ENCODE measurements at places on chromosomes 11 and 22. TPM values are rescaled to one million over a fixed set of nuclear protein-coding genes. Genes with fewer than 3 reads are reported as not detected.

DNA sequence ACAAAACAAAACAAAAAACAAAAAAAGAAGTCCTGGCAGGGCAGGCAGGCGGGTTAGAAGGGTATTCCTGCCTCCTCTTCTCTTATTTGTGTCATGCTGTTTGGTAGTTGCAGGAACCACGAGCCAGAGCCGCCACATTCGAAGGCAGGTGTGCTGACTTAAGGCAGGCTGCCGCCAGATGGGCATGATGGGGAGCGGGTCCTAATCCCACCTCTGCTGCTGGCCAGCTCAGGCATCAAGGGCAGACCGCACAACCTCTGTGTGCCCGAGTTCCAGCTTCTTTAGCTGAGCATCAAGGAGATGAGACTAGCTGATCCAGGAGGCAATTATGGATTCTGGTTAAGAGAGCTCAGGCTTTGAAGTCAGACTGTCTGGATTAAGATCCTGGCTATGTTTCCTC, 12.1 kb downstream of the OAF start:
- DNase-seq = no peak
- H3K27ac ChIP-seq = peak overlapping the region; percentile 35
- H3K4me3 ChIP-seq = no peak overlapping the region
- no peaks in the 10 kb centered on the region for H3K27me3 ChIP-seq

DNA sequence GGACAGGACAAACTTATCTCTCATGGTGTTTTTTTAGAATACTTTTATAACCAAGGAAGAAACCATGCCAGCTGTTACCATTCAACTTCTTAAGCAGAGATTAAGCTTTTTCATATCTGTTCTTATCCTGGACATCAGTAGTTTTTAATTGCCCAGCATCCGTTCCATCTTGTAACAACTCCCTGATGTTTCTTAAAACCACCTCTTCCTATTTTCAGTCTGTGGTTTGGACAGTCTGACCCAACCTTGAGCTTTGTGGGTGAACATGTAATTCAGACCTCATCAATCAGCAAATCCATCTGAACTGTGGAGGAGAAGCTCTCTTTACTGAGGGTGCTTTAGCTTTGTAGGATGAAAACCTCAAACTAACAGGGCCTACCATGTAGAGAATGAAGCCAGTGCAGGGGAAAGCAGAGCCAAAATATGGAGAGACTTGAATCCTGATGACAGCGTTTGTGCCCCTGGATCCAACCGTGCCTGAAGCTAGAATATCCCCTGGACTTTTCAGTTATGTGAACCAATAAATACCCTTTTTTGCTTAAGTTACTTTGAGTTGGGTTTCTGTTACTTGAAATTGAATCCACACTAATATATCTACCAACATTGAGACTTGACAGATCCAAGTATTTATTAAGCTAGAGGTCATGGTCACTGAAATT, 9.4 kb downstream of the TUG1 start:
- H3K4me3 ChIP-seq = no peak overlapping the region
- peaks cover 7% of the 10 kb centered on the region for H3K36me3 ChIP-seq
- H3K27ac ChIP-seq = no peak overlapping the region
- H3K4me1 ChIP-seq = no peaks in the 10 kb centered on the region
- no peaks in the 10 kb centered on the region for H3K27me3 ChIP-seq
- DNase-seq = no peak

GRCh38 chr22:39214006-39214382, 30.8 kb downstream of the PDGFB start:
- H3K27me3 ChIP-seq = no peaks in the 10 kb centered on the region
- no peak overlapping the region for H3K4me3 ChIP-seq
- no peak overlapping the region for H3K27ac ChIP-seq
- H3K36me3 ChIP-seq = no peaks in the 10 kb centered on the region
- no peak for DNase-seq

The TRIM44 gene
- 3.7 TPM for total RNA-seq

The HEPN1 gene
- not detected for total RNA-seq

The PRR33 gene
- not detected for total RNA-seq
